Right atrium auricular region (tissue), 2 donors: ENCODE measurements at places on chromosomes 5 and 9. TPM values are rescaled to one million over a fixed set of nuclear protein-coding genes. Genes with fewer than 3 reads are reported as not detected.
A peak's percentile ranks its signal among the peaks of the same experiment; 100 is the strongest.

CAMK4 gene
- total RNA-seq, result 0.11 TPM

DNA sequence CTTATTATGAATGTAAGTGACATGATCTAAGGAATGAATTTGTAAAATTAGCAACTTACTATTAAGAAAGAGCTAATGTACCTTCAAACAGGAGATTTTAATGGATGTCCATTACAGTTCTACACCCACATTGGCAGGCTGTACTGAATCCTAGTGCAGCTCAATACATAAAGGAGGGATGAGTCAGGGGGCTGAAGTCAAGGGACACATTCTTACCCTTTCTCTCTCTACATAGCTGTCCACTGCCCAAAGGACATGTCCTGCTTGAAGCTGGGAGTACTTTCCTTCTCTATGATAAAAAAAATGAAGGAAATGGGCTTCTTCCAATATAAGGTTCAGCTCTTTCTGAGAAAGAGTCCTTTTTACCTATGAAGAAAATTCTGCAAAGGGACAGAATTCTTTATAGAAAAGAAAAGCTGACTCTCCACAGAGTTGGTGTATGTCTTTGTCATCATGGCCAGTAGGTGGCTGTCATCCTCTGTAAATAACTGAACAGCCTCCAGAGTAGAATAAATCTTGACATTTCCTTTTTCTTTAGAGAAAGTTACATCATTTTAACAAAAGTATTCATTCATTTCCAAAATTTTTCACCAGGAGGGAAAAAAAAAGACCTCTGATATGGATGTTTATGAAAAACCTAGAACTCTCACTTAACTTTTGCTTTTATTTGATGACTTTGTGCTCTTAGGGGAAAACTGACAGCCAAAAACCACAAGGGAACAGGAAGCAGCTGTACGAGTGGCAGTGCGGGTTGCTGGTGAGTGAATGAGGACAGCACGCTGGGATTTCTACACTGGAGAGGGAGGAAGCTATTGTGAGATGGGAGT, 13.1 kb upstream of the IFNA14 start:
- no peaks in the 10 kb centered on the region for H3K27me3 ChIP-seq
- no peak overlapping the region for H3K27ac ChIP-seq
- no peak overlapping the region for H3K4me3 ChIP-seq
- no peak for DNase-seq
- H3K36me3 ChIP-seq, result no peaks in the 10 kb centered on the region
- no peaks in the 10 kb centered on the region for H3K4me1 ChIP-seq

DNA sequence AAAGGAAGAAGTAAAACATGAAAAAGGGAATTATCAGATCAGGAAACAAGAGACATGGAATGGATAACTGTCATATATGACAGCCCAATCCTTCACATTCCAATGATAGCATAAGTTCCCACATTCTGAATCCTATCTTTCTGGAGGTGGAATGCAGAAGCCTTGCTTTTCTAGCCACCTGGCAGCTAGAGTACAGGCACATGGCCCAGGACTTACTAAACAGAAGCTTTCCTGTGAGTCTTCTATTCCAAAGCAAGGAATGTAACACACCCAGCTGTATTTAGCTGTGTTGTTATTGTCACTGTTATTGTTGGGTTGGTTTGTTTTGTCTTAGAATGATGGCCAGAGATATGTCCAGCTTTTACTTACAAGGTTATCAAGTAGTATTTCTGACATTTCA, 780.5 kb upstream of the ZNF608 start:
- H3K27me3 ChIP-seq, result no peaks in the 10 kb centered on the region
- no peak overlapping the region for H3K4me3 ChIP-seq
- H3K4me1 ChIP-seq, result no peaks in the 10 kb centered on the region
- H3K27ac ChIP-seq, result no peak overlapping the region

- peak overlapping the region; percentile 11 for H3K27ac ChIP-seq
- no peaks in the 10 kb centered on the region for H3K4me1 ChIP-seq
- H3K27me3 ChIP-seq, result no peaks in the 10 kb centered on the region
- no peak for DNase-seq
Measured at GRCh38 chr5:67942421-67942820, 273.1 kb upstream of the PIK3R1 start.

- H3K36me3 ChIP-seq, result no peaks in the 10 kb centered on the region
- H3K27ac ChIP-seq, result no peak overlapping the region
- H3K4me1 ChIP-seq, result no peaks in the 10 kb centered on the region
- H3K27me3 ChIP-seq, result no peaks in the 10 kb centered on the region
- no peak overlapping the region for H3K4me3 ChIP-seq
Measured at GRCh38 chr5:123599171-123599570, 87.2 kb downstream of the CSNK1G3 start.

- H3K4me1 ChIP-seq, result no peaks in the 10 kb centered on the region
- H3K4me3 ChIP-seq, result no peak overlapping the region
- DNase-seq, result peak; percentile 55
- H3K36me3 ChIP-seq, result no peaks in the 10 kb centered on the region
- no peaks in the 10 kb centered on the region for H3K27me3 ChIP-seq
Measured at GRCh38 chr9:16307626-16308195, 562.8 kb downstream of the BNC2 start.

GRCh38 chr9:81113453-81114124, 575.8 kb downstream of the TLE1 start:
- DNase-seq, result no peak
- H3K27me3 ChIP-seq, result no peaks in the 10 kb centered on the region
- H3K4me1 ChIP-seq, result no peaks in the 10 kb centered on the region
- H3K27ac ChIP-seq, result no peak overlapping the region
- H3K4me3 ChIP-seq, result no peak overlapping the region
